ENCODE measurements at places on chromosomes 11 and 22.
A peak's percentile ranks its signal among the peaks of the same experiment; 100 is the strongest.

DNA sequence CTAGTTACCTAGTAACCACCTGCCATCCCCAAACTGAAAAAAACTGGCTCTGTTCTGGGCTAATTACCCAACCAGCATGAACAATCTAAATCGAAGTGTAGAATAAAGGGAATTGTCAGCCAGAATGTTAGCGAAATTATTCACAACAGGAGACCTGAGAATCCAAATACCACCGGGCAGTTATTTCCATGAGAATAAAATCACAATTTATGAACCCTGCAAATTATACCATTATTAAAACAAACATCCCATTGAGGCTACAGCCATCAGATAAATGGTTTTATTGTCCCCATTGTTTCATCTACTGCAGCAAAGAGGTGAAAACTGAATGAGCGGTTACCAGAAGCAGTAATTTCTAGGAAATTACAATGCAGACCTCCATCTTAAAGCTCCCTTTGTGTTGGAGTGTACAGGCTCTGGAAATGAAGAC, 21.7 kb downstream of the FAM168A start:
- no peak for DNase-seq

GRCh38 chr11:131402040-131402439, 31.6 kb downstream of the NTM start:
- no peak for DNase-seq

GRCh38 chr22:41976070-41976901, 7.0 kb downstream of the SEPTIN3 start:
- DNase-seq, result peak; percentile 10

- no peak for DNase-seq
Measured at GRCh38 chr11:76892306-76892705, 31.6 kb downstream of the ACER3 start.

DNA sequence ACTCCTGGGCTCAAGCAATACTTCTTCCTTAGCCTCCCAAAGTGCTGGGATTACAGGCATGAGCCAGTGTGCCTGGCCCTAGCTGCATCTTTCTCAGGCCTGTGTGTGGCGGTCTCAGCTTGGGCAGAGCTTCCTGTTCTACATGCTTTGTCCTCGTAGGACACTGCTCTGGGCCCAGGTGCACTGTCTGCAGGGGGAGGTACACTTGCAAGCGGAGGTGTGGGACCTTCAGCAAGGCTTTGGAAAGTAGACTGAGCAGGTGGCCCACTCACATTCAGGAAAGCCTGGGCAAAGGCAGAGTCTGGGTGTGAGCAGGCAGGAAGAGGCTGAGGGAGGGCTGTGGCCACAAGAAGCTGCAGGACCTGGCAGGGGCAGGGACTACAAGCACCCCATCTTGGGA, 33.6 kb upstream of the SUSD2 start:
- DNase-seq, result no peak

DNA sequence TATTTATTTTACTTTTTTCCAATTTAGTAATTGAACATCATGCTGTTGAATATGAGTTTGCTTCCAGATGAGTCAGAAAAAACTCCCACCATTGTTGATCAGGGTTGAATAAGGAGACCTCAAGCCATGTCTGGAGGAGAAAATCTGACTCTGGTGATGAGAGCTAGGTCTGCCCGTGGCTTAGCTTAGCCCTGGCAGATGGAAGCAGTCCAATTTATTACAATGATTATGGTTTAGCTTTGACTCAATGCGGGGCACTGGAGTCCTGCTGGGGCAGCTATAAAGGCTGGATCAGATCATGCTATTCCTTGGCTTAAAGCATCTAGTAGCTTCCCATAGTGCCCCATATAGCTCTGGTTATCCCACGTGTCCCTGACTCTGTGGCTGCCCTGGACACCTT, 506.5 kb downstream of the MN1 start:
- no peak for DNase-seq

DNA sequence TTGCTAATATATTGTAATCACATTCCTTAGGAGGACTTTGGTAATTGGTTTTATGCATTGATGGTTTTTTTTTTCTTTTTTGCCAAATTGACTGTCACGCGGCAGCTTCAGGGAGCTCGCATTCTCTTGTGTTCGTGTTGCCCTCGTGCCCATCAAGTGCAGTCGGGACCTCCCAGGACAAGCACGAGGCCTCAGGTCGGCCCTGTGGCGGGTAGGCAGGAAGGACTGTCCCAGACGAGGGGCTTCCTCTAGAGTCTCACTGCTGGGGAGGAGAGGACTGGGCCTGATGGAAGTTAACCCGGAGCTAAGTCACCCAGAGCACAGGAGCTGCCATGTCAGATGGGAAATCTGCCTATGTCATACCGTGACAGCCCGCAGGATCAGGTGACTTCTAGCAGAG, 37.0 kb downstream of the CTTN start:
- DNase-seq, result no peak

GRCh38 chr11:73585834-73586575, 11.9 kb downstream of the FAM168A start:
- DNase-seq, result no peak

GRCh38 chr11:57648801-57649735, 644 bp downstream of the YPEL4 start:
- DNase-seq, result no peak

GRCh38 chr11:6601041-6601461, 2.4 kb downstream of the RRP8 start:
- no peak for DNase-seq
